ENCODE measurements at places on chromosomes 11 and 22. TPM values are rescaled to one million over a fixed set of nuclear protein-coding genes. Genes with fewer than 3 reads are reported as not detected.

- no peak for DNase-seq
Measured at GRCh38 chr11:124474079-124474478, 28.6 kb upstream of the OR8B8 start.

DNA sequence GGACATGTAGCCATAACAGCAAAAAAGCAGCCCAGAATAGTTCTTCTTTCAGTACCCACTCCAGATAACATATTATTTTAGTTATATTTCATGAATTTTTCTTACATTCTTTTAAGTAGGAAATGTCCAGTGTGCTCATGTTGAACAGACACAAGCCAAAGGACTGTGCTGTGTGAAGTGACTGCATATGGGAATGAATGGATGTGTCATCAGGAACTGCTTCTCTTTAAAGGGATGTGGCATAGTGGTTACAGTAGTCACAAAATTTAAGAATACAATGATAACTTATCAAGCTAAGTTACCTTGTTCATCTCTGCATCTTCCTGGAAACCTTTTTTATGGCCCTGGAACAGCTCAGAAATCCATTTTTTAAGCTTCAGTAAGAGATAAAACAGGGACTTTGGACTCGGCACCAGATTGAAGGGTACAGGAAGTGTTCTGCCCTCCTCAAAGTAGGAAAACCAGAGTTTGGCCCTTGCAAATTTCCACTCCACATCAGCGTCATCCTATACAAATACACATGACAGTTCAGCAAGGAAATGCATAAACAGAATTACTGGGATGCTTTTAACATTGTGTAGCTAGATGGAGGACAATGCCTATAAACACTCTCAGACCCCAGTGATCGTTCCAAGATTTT lies 112.8 kb downstream of the TRPC6 start:
- DNase-seq: no peak

GRCh38 chr22:38653741-38654140 lies 2.5 kb downstream of the FAM227A start:
- DNase-seq: no peak

GRCh38 chr11:102936864-102937509 lies 18.5 kb downstream of the MMP13 start:
- no peak for DNase-seq

DNA sequence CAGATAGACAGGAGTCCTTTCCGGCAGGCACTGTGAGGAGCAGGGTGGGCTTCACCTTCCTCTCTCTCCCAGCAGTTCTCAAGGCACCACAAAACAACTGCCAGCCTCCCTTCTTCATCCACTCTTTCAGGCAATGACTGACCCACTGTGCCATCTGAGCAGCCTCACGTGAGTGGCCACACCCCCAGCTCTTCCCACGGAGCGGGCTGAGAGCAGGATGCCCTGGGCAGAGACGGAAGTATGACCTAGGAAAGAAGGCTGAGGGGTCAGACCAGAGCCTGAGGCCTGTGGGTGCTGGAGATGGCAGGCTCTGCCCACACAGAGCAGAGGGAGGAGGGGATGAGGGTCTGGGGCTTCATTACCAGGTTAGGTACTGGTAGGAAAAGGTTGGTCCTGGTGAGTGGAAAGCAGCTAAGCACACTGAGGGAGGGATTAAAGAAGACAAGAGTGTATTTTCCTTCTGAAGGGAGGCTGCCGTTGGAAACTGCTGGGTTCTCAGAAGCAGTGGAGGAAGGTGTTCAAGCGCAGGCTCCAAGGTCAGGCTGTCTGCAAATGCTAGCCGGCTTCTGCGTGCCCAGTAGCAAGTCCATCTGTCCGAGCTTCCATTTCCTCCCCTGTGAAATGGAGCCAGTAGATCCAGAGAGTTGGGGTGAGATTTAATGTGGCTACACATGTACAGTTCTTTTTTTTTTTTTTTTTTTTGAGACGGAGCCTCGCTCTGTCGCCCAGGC lies 4.6 kb downstream of the NLRP6 start:
- no peak for DNase-seq

DNA sequence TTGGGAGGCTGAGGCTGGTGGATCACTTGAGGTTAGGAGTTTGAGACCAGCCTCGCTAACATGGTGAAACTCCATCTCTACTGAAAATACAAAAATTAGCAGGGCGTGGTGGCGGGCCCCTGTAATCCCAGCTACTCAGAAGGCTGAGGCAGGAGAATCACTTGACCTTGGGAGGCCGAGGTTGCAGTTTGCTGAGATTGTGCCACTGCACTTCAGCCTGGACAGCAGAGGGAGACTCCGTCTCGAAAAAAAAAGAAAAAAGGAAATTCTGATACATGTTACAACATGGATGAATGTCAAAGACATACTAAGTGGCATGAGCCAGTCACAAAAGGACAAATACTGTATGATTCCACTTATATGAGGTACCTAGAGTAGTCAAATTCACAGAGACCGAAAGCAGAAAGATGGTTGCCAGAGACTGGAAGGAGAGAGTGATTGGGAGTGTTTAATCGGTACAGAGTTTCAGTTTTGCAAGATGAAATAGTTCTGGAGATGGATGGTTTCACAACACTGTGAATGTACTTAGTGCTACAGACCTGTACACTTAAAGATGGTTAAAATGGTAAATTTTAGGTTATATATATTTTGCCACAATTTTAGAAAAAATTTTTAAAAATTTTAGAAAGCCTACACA lies 92.3 kb downstream of the BLID start:
- DNase-seq: no peak

- DNase-seq: no peak
Measured at GRCh38 chr11:99638073-99638553, 617.4 kb downstream of the CNTN5 start.

GRCh38 chr11:94788396-94788795 lies 20.2 kb downstream of the AMOTL1 start:
- no peak for DNase-seq

GRCh38 chr11:122954455-122954854 lies 27.2 kb downstream of the BSX start:
- DNase-seq: no peak

DNA sequence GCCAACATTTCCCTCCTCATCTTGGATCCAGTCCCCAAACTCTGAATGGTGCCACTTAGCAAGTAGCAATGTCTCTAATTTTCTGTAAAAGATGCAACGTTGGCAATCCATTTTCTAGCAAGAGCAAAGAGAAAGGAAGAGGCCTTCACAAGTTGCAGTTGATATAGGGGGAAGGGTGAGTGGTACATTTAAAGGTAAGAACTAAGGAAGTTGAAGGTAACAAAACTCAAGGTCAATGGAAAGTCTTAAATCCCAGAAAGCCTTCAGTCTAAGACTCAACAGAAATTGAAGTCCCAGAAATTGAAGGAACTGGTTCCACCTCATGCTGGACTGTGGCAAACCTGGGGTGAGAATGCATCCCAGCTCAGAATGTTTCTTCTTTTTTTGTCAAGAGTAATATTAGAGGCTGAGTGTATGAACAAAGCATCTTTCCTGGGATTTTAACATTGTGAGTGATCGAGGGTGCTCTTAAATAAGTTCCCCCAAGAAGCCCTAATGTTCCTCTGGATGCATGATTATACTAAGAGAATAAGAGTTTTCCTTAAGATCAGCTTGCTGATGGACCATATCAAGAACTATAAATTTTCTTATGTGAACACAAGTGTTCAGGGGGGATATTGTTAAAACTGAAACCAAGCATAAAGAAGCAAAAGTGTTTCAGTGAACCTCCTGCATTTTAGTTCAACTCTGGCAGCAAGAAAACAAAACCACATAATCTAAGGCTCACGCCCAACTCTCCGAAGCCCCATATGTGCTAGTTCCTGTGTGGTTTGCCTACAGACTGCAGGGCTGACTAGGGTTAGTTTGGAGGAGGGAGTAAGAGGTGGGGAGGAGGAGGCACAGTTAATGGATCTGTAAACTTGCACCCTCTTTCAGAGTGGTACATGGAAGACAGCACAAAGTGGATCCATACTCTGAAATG lies at the start of gene GRAP2:
Gene GRAP2, plus strand, starts transcription at position 779 of the 922 bp plus-strand sequence. CDS start 46,023 bp downstream, outside the sequence.
- no peak for DNase-seq

- DNase-seq: no peak
Measured at GRCh38 chr11:110874437-110875030, 162.3 kb upstream of the ARHGAP20 start.

DNA sequence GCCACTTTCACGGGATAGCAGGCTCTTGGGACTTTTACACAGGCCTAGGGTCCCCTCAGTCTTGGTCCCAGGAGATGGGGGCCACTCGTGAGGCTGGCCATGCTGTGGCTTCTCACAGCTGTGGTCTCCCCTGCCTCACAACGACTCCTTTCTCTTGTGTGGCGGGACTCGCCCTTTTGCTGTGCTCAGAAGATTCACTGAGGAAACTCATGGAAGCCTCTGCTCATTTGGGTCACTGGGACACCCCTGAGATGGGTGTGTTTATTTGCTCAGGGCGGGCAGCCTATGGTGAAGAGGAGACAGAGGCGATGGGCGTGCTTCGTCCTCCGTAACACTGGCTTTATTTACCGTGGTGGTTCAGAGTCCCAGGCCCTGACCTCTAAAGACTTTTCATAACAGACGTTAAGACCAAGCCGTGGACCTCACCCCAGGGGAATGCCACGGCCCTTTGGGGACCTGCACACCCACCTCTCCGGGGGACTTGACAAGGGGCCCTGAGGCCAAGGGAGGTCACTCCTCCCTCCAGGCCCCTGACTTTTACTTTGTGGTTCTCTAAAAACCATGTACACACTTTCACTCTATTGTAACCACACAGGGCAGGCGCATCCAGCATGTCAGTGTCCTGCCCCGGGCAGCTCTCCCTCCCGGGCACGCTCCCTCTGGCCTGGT lies 15.5 kb downstream of the TEF start:
- DNase-seq: no peak

GRCh38 chr11:82811369-82811768 lies 77.7 kb upstream of the FAM181B start:
- no peak for DNase-seq

- DNase-seq: no peak
Measured at GRCh38 chr22:33012833-33013450, 45.2 kb downstream of the SYN3 start.

GRCh38 chr22:46507451-46508425 lies 29.7 kb downstream of the CELSR1 start:
- DNase-seq: no peak

- DNase-seq: no peak
Measured at GRCh38 chr11:115147243-115147807, 356.9 kb downstream of the CADM1 start.

DNA sequence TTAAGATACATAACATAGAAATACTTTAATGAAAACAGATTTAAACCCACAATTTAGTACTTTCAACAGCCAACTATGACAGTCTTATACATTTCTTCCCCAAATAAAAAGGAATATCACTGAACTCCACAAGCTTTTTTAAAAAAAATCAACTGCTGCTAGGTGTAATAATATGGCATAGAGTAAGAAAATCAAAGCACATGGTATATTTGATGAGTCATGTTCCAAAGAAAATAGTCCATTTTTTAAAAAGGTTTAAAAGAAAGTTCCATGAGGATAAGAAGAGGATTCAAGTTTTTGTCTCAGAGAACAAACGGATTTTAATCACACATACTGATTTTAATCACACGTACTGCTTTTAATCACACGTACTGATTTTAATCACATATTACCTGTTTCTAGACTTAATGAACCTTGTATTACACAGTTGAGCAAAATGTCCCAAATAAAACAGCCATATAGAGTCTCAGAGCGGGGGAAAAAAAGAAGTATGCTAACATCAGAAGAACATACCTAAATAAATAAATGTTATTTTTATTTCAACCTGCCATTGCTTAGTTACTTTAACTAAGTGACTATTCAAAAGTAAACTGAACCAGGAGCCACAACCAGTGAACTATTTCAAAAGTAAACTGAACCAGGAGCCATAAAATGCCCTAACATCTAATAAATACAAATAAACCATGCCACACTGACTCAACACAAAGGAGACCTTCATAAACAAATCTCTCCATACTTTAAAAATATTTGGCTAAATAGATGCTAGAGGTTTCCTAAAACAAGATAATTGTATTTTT lies 198.4 kb downstream of the SBF2 start:
- no peak for DNase-seq

GRCh38 chr22:32200752-32201151 lies 4.1 kb downstream of the RFPL2 start:
- DNase-seq: no peak

C11orf86 gene
- polyA plus RNA-seq: not detected

GRAMD1B gene
- 11.4 TPM for polyA plus RNA-seq

AQP11 gene
- polyA plus RNA-seq: 4.9 TPM

DLG2 gene
- polyA plus RNA-seq: 10.8 TPM

IFT27 gene
- 53.2 TPM for polyA plus RNA-seq

TTLL1 gene
- 17.4 TPM for polyA plus RNA-seq

SORL1 gene
- 28.7 TPM for polyA plus RNA-seq

TYR gene
- polyA plus RNA-seq: 0.17 TPM

Measured in left renal cortex interstitium (tissue), 4 donors.